ENCODE measurements at places on chromosomes 2 and 18. TPM values are rescaled to one million over a fixed set of nuclear protein-coding genes. Genes with fewer than 3 reads are reported as not detected.

Gene LANCL1
- total RNA-seq = 58.1 TPM

Gene NFATC1
- 4.5 TPM for total RNA-seq

Gene LRATD1
- total RNA-seq = 177 TPM

Gene ATL2
- total RNA-seq = 56.0 TPM

Gene RNF144A
- total RNA-seq = 40.2 TPM

Gene GREB1L
- 11.0 TPM for total RNA-seq

Gene MOCOS
- 2.0 TPM for total RNA-seq

Gene SAG
- total RNA-seq = not detected

Gene EGR4
- 0.12 TPM for total RNA-seq

Gene SAP130
- total RNA-seq = 45.3 TPM

Gene VSNL1
- total RNA-seq = 1.1 TPM

Gene GNLY
- total RNA-seq = not detected

Gene SLC23A3
- total RNA-seq = 2.8 TPM

Gene RUFY4
- total RNA-seq = not detected

Gene ALLC
- 0.16 TPM for total RNA-seq

Gene DSC2
- 94.1 TPM for total RNA-seq

Gene IL36G
- not detected for total RNA-seq

Gene CXXC1
- total RNA-seq = 118 TPM

Gene LRRC30
- total RNA-seq = not detected

Gene BOK
- 8.0 TPM for total RNA-seq

Gene UGT1A8
- not detected for total RNA-seq

Gene IER3IP1
- total RNA-seq = 8.4 TPM

Gene CLEC4F
- total RNA-seq = not detected

Gene CDH20
- total RNA-seq = 0.65 TPM

Gene CABYR
- total RNA-seq = 8.0 TPM

Gene HOXD13
- not detected for total RNA-seq

Gene GTF2A1L
- total RNA-seq = not detected

Gene C1QL2
- total RNA-seq = 0.14 TPM

Gene ERFE
- total RNA-seq = 1.3 TPM

Gene CHRND
- not detected for total RNA-seq

Gene C2orf72
- 11.1 TPM for total RNA-seq
